Endodermal cell (in vitro differentiated cells): ENCODE measurements at places on chromosomes 5 and 9. TPM values are rescaled to one million over a fixed set of nuclear protein-coding genes. Genes with fewer than 3 reads are reported as not detected.

GRCh38 chr5:102818345-102818744 is 63.2 kb downstream of the PAM start:
- no peak for DNase-seq

DNA sequence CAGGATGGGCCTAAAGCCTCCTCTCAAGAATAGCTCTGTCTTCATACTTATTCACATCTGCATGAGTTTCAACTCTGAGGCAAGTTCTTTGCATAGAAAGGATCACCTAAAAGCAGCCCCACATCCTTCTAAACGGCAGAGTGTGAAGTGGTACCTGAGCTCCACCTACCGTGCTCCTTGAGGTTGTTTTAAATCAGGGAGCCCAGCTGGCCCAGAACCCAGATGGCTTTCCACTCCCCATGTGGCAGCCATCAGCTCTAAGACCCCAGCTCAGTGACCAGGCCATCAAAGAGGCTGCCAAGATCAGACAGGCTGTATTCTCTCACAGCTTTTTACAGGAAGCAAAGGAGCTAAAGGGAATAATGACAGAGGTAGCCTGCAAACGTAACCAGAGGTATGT is 299.3 kb downstream of the RASEF start:
- DNase-seq: peak; percentile 50

RIMOC1 gene
- total RNA-seq: 36.4 to 49.5 TPM (median 46.5 TPM) in 3 replicates

DNA sequence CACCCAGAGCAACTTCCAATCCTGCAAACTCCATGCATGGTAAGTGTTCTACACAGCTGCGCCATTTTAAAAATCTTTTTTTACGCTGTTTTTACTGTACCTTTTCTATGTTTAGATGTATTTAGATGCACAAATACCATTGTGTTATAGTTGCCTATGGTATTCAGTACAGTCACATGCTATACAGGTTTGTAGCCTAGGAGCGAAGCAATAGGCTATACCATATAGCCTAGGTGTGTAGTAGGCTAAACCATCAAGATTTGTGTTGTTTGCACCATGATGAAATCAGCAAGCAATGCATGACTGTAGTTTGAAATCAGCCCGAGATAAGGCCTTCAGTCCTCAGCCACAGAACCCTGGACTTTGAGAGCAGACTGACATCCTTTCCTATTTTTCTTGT is 101.2 kb downstream of the LIX1 start:
- no peak for DNase-seq

C9orf43 gene
- total RNA-seq: 0.40 and 0.90 TPM in 2 replicates

IZUMO3 gene
- total RNA-seq: not detected in 2 replicates
